ENCODE measurements at places on chromosomes 3 and 15.

- no peak for DNase-seq
These were observed 7.6 kb downstream of the DNAH1 start for GRCh38 chr3:52323526-52324295.

DNA sequence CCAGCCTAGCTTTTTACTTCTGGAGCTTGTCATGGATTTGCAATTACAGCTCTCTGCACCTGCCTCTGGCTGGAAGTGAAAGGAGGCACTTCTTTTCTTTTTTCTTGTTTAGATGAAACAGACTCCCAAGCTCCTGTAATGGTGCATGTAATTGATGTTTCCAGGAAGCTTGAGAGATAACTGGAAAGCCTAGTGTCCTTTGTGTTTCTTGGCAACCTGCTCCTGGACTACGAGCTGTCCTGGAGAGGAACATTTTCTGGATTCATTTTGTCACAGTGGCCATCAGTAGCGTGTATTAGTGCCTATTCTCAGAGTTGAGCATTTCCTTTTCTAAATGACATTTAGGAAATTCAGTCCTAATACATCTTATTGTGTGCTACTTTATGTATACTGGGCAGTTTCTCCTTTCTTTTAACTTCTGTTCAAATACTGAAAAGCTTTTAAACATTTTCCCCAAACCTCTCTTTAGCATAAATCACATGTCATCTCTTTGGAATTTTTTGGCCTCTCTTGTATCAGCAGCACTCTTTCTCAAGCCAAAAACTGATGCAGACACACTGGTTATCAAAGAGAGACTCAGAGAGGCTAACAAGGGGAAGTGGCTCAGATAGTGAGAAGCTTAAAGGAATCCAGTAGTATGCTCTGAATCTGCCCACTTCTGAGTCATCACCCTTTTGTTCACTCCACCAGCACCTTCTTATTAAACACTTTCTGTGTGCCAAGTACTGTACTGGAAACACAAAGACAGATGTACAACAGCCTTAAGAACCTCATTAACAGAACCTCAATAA, 62.6 kb upstream of the SLC2A2 start:
- no peak for DNase-seq

- DNase-seq: peak; percentile 77
These were observed 63.0 kb downstream of the SH3BP5 start for GRCh38 chr3:15269091-15269989.

DNA sequence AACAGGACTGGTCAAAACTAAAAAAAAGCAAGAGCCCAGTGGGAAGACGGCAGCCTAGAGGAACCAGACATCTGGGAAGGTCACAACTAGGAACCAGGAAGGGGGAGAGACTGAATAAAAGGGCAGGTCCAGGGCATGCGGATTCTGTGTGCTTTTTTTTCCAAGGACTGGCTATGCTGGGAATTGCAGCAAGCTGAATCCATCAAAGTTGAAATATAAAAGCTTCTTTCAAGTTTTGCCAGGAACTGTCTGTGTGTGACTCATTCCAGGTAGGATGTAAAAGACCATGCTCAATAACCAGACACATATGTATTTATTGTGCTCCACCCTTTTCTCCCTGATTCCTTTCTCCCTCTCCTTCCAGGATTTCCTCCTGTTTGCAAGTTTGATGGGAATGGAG, 47.9 kb upstream of the CCDC80 start:
- DNase-seq: no peak

- DNase-seq: no peak
These were observed 232.6 kb upstream of the CHRM5 start for GRCh38 chr15:33735637-33736247.

GRCh38 chr3:23405081-23405480, 202.0 kb downstream of the UBE2E2 start:
- no peak for DNase-seq

DNA sequence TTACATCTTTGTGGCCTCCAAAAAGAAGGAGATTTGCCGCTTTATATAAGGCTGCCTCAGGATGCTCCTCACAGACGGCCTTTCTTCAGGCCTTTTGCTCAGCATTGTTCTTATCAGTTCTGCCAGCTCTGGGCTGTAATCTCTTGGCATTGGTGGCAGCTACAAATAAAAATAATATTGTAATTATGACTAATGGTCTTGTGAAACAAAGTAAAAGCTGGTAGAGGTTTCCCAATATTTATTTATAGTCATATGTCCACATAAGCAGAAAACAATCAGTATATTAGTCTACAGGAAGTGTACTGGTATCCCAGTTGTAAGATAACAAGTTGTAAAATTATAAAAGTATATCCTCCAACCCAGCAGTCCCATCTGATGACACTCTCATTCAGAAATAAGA, 7.3 kb downstream of the NEK4 start:
- DNase-seq: no peak
